NCI-H187 (cell line): ENCODE measurements at places on chromosomes 2 and 18.
A peak's percentile ranks its signal among the peaks of the same experiment; 100 is the strongest.

GRCh38 chr2:18647731-18648130, 58.4 kb upstream of the NT5C1B start:
- no peak for DNase-seq

DNA sequence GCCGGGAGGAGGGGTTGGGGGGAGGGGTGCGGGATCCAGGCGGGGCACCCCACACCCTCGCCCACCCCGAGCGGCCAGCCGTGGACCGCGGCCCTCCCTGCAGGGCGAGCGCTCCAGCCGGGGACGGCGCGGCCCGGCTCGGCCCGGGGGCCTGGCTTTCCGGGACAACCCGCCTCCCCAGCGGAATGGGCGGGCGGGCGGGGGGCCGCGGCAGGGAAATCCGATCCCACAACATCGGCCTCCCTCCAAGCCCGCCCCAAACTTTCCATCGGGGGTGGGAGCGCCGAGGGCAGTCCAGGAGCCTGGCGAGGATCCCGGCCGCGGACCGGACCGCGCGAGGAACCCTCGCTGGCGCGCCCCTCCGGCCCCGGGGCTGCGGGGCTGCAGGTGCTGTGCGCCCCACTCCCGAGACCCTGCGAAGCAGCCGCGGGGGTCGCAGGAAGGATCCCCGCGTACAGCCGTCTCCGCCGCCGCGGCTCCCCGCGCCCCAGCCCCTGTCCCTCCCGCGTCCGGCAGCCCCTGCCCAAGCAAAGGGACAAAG, 529 bp downstream of the SEMA4C start:
- peak; percentile 24 for DNase-seq

- no peak for DNase-seq
Measured at GRCh38 chr2:211534632-211535031, 978.2 kb downstream of the CPS1 start.

- no peak for DNase-seq
Measured at GRCh38 chr2:170525566-170525900, 189.6 kb upstream of the SP5 start.

GRCh38 chr2:117858892-117859531, 44.5 kb downstream of the DDX18 start:
- no peak for DNase-seq

DNA sequence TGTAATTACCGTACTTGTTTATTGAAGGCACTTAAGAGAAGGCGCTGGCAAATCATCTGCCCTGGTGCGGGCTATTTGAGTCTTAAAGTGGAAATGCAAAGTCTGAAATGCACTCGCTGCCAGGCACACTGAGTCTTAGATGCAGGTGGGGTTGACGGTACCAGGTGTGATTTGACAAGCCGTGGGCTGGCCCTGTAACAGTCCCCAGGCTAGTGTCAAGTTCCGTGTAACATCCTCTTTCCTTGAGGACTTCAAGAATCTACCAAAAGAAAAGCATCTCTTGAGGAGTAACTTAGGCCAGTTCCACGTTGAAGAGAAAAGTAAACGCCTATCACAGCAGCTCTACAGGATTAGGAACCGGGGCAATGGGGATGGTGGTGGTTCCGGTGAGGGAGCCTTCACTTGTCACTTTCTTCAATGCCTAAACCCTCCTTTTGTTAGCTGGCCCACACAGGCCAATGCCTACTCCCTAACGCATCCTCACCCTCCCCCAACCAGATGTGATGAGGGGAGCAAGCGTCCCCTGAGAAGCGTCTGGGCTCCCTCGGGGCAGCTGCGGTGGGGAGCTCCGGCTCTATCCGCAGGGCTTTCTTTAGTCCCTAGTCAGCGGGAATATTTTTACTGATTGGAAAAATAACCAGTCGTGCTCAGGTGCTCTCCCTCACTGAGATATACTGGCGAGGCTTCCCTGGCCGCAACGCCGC, 1.5 kb upstream of the UGP2 start:
- DNase-seq = no peak

- DNase-seq = no peak
Measured at GRCh38 chr18:46319783-46320182, 215.6 kb downstream of the HAUS1 start.

- no peak for DNase-seq
Measured at GRCh38 chr2:229342376-229342775, 71.3 kb upstream of the PID1 start.

DNA sequence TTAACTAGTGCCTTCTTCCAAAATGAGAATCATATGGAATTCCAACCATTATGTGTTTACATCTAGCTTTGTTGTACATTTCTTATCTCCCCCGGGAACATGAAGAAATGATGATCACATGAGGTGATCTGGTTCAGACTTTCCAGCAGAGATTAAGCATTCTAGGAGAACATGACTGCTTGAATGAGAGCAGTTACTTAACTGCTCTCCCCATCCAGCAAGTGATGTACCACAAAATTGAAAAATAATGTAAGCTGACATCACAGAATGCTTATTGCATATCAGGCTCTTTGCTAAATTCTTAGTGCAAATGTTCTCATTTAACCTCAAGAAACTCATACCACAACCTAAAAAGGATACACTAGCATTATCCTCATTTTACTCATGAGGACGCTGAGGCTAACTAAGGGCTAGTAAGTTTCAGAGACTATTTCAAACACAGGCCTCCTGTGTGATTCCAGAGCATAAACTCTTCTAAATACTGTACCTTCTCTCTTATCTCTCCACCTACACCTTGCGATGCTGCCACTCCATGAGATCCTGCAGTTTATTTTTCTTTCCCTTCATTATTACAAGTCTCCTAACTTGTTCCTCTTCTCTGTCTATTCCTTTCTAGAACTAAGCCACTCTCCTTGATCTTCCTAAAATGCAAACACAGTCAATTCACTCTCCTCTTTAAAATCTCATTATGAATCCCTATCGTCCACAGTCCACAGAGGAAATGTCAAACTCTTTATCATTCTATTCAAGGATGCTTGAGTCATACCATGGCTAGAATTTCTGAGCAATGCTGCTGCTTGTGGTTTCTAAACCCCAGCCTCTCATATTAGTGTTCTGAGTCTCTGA, 1224.8 kb upstream of the ZEB2 start:
- no peak for DNase-seq

- DNase-seq = no peak
Measured at GRCh38 chr18:69890558-69890957, 57.1 kb downstream of the CD226 start.

DNA sequence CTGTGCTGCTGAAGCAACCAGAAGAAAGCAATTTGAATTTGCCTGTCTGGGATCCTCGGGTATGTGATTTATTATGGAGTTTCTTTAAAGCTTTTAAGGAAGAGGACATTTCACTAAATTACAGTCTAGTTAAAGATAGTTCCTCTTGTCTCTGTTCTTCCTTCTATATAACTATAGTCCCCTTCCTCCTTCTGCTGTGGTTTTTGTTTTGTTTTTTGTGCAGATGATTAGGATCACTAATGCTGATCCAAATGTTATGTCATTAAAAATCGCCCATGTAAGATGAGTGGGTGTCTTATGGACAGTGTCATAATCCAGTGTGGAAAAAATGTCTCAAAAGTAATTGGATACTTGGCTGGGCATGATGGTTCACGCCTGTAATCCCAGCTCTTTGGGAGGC, 24.7 kb downstream of the PAPOLG start:
- no peak for DNase-seq

DNA sequence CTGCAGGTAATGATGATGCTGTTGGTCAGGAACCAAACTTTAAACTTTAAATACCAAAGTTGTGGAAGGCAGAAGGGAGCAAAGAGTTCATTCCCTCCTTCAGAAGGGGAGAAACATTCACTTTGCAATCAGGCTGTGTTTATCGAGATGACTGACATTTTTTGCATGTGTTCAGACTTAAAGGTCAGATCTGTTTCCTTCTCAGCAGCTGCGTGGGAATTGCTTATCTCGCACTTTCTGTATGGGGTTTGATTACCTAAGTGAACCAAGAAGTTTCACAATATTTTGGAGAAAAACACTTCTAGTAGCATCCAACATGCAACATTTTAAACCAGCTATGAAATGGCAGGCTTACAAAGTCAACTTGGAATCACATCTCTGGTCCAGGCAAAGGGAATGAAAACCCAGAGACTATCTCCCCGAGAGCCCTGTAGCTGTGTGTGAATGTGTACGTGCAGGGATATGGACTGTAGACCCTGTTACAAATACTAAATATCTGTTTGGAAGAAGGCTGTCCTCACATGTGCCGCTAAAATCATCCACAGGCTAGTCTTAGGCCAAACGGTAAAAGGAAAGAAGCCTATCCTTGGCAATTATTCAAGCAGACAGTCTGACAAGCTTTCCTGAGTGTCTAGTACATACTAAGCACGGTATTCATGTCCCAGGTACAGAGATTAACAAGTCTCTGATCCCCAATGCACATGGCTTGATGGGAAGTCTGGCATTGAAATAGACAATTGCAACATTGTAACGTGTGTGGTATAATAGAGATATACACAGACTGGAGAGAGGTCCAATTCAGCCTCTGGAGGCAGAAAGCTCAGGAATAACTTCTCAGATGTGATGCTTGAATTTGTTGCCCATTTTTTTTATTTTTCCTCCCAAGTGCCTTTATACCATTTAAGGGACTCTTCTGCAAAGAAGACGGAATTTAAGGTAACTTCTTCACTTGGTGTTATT, 483.1 kb downstream of the DPP10 start:
- no peak for DNase-seq

DNA sequence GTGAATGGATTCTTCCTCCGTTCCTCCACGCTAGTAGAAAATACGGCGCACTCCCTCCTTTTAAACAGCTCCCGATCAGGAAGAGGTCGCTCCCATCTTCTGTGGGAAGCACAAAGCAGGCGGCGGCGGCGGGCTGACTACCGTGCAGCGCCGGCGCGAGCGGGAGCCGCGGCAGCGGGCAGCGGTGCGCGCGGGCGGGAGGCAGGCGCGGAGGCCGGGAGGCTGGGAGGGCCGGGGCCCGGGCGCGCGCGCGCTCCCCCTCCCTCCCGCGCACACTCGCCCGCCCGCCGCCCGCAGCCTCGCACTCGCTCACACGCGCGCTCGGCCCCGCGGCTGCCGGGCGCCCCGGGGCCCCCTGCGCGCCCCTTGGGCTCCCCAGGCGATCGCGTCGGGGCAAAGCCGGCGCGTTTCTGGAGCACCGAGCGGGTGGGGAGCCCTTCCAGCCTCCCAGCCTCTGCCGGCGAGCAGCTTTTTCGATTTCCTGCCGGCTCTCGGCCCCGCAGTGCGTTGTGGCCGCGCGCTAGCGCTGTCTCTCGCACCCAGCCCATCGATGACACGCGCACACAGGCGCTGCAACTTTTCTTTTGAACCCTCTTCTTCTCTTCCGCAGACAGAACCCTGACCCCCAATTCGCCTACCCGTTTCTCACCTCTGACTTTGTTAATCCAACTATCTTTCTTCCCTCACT, at the start of gene SLC8A1:
Gene SLC8A1, minus strand, starts transcription at position 173 of the 688 bp plus-strand sequence.
- DNase-seq = peak; percentile 38

DNA sequence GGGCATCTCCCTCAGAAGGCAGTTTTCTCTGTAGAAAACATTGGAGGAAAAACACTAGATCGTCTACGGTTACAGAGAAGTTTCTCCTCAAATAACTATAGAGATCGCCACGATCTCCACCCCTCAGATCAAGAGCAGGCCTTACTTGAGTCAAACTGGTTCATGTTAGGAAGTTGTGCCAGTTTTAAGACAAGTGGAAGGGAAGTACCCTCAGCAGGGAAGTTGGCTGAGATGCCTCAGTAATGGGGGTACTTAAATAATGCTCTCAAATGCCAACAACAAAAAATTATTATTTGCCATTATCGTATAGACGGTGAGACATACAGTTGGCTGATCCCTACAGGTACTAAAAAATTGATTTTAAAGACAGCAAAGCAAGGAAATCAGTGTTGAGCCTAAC, 8.2 kb upstream of the SMAD7 start:
- no peak for DNase-seq

DNA sequence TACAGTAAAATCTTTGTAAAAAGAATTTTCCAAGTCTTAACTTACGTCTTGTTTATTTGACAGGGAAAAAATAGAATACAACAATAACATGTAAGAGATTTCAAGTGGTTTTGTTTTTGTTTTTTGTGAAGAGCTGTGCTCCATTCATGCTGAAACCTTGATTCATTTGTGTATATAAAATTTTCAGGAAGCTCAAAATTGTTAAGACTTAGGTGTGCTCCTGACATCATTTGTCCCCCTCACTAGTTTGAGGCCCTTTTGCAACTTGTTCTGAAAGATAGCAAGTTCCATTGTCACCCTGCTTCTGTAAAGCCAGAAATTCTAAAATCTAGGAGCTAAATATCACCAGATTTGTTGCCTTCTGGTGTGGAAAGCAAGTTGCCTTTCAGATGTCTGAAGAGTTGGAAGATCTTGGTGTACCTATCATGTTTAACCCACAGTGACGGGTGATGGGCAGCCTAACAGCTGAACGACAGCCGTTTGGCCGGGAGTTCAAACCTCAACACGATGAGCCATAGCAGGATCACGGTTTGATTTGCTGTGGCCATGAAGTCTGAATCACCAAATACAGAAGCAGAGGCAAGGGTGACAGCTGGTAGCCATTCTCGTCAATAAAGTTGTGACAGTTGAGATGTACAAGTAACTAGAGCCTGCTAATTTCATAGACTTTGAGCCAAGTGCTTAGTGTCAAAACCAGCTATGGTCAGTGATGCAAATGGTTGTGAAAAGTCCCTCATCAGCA, 205.5 kb upstream of the SP5 start:
- DNase-seq = no peak

DNA sequence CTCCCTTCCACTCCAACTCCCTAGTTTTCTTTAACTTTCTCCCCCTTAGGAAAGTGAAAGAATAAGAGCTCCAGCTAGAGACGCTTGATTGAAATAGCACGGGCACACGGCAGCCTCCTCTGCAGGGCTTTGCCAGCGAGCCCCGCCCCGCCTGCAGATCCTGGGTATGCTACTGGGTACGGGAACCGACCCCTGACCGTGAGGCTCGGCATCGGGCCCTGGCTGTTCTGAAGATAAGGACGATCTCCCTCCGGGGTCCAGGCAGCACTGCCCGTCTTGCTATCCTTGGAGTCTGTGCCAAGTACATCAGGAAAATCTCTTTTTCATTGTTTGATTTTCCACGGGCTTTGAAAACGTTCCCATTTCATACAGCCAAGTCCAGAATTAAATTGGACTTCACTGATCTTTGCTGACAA, 284.5 kb downstream of the MTX2 start:
- DNase-seq = no peak
